ENCODE measurements at places on chromosomes 6 and 20.

GRCh38 chr20:14288341-14289330, 48.8 kb downstream of the FLRT3 start:
- DNase-seq = no peak

DNA sequence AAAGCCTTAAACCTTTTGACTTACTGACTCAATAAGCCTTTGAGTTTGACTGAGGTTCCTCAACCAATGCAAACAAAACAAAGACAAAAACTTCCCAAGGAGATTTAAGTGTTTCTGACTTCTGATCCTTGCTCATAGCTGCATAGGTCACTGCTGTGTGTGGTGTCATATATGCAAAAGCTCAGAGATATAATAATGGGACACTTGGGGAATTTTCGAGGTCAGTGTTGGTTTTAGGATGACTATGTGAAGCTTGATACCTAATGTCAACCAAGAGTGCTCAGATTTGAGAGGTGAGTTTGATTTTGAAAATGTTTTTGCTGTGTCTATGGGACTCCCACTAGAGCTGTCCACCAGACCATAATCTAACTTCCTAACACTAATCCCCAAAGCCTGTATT, 26.2 kb downstream of the ZKSCAN8 start:
- DNase-seq = no peak

GRCh38 chr6:446418-447366, 55.1 kb downstream of the IRF4 start:
- no peak for DNase-seq

DNA sequence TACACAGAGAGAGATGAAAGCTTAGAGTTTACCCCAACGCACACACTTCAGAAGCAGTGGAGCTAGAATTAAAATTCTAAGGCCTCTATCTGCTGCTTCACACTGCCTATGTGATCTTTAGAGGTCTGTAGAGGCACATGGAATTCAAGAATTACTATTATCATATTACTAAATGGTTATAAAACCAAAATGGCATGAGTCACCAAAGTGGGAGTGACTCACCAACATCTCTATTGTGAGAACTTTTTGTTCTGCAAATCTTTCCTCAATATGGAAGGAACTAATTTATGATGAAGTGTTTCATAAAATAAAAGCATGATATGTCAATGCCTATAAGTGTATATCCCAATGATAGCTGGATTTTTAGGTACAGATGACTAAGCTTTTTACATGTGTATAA, 28.5 kb upstream of the TMEM244 start:
- no peak for DNase-seq

DNA sequence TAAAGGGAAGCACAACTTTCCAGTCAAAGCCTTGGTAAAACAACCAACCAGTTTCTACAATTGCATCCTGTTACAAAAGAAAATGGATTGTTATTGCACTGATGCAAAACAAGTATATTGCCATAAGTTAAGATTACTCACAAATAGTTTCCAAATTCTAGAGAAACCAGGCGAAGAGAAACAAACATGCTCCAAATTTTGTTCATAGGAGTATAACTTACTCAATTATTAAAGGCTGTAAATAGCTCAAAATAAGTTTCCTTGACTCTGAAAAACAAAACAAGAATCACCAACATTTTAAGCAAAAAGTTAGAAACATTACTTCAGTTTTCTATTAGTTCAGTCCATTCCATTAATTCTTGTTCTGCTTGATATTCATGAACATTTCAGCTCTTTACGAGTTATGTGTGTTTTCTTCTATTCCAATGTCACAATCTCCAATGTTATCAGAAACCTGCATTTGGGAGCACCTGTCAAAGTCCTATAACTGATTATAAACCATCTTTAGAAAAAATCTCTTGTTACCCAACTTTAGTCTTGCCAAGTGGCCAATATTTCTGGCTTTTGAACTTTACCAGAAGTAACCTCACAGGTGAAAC, 137.9 kb upstream of the THBS2 start:
- no peak for DNase-seq

- no peak for DNase-seq
Observed at GRCh38 chr6:99614430-99615186, 8.0 kb downstream of the PRDM13 start.

DNA sequence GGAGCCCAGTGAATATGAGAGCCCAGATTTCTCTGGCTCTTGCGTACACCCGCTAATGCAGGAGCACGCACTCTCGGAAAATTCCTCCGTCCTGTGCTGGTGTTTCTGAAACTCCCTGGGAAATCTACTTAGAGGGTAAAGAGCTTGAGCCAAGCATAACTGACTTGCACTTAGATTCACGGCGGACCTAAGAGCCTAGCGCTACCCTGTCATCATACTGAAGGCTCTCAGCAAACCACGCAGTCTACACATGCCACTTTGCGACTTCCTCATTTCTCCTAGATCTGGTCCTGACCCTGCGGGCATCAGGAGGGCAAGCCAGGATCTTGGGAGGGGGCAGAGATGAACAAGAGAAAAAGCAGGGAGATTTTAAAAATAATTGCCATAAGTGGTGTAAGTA, 324.7 kb downstream of the CD83 start:
- no peak for DNase-seq

DNA sequence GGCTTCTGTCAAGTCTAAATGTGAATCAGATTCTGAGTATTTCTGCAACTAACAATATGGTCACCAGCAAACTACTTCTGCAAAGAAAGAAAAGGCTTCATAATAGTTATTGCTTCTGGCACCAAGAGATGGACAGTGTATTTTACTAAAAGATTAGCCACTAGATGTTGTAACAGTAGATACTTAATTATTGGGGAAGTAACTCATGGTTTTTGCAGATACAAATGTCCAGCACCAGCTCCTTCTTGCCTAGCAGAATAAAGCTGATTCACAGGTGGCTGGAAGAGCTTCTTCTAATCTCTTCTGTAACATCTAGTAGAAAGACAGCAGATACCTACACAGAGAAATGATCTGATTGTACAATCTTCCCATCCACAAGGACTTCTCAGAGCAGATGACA, 21.2 kb downstream of the ATXN1 start:
- DNase-seq = no peak

DNA sequence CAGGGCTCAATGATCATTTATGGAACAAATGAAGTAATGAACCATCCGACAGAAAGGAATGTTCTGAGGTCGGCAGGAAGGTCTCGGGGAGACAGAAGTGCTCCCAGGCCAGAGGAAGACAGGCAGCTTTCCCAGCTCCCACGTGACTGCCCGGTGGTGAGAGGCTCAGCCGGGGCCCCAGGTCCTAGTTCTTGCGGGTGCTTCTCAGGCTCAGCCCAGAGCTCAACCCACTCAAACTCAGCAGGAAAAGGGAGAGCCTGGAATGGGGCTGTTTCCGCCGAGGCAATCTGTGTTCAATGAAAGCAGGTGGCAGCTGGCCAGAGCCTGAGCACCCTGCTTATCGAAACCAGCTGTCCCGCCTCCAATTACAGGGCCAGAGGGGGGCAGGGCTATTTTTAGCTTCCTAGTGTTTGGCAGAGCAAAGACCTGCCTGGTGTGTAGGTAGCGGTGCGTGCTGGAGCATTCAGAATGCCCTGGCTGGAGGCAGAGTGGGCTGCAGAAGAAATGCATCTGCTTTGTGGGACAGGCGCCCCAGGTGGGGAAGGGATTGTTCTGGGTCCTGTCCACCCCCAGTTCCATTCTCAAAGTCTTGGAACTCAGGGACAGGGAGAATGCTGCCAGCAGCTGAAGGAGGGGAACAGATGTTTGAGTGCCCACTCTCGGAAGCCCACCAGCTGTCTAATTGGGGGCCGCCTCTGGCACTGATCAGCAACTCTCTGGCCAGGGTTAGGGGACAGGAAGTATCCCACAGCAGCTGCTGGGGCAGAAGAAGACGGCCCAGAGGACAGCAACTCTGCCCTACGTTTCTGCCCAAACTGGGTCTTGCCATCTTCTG, 145.1 kb downstream of the PREX1 start:
- DNase-seq = peak; percentile 97

GRCh38 chr6:42260972-42261371, 43.3 kb upstream of the MRPS10 start:
- DNase-seq = peak; percentile 52

DNA sequence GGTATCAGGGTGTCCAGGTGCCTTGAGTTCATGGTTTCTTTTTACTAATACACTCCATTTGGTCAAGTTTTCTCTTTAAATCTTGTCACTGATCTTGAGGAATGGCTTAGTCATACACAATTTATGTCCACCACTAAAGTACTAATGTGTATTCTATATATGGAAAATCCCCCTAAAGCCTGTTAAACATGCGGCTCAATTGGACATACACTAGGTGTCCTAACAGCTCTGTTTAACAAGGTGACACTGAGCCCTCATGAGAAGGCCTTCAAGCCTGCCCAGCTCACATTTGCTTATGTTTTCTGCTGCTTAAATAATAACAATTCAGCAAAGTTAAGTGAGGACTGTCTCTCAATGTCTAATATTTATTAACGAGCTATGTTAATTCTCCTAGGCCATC, 31.5 kb downstream of the PDE7B start:
- no peak for DNase-seq

DNA sequence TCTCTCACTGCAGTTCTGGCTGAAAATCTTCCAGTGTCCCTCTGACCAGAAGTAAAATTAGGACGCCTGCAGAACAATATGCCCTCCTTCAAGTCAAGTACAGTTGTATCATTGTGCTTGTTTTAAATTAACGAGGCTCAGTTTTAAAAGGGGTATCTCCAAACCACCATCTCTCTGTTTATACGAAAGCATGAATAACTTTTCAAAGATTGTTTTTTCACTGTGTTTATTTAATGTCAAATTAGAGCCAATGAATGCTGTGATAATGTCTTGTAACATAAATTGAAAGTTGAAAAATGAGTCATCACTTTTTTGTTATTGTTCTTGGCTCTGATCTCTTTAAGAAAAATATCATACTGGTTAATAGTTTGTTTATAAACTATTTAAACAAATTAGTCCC, 230.7 kb upstream of the THEMIS start:
- no peak for DNase-seq

GRCh38 chr20:48238781-48239180, 453.5 kb upstream of the SULF2 start:
- DNase-seq = no peak

DNA sequence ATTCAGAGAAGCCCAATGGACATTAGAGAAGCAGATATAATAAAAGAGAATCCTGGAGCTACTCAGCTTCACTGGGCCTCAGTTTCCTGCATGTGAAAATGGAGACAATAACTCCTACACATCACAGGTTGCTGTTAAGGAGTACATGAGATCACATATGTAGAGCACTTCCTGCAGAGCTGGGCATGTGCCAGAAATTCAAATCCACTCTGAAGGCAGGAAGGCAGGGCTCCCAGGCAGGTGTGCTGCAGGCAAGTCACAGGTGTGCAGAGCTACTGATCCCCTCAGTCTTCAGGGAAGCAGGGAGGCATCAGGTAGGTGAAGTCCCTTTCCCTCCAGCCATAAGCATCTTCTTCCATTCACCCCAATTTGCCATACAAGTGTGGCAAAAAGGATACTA, 48.0 kb downstream of the DST start:
- no peak for DNase-seq

DNA sequence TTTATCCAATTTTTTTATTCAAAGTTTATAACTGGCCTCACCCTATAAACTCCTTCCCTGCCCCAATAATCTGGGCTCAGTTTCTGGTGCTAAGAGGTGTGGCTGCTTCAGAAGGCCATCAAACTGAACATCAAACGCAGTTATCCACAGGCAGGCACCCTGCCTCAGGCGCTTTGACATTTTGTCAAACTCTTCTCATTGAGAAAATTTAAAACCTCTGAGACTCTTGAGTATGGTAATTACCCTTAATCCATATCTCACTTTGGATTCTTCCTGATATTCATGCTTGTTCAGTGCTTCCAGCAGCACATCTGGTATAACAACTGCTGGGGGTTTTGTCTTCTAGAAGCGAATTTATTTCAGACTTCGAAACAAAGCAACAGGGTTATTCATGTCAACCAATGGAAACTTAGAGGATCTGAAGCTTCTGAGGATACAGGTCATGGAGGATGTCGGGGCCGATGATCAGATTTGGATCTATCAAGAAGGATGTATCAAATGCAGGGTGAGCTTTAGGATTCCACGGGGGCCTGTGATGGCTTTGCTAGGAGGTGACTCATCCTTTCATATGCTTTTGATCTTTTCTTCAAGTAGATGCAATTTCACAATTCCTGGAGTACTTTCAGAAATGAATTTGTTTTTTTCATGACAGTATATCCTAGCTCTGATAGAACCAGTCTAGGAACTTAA, 68.2 kb downstream of the RTN4IP1 start:
- no peak for DNase-seq

- no peak for DNase-seq
Observed at GRCh38 chr6:54087721-54088120, 23.5 kb upstream of the MLIP start.

- DNase-seq = no peak
Observed at GRCh38 chr6:31339210-31339609, 17.8 kb downstream of the HLA-B start.

GRCh38 chr6:109606359-109606758, 84.6 kb downstream of the AK9 start:
- no peak for DNase-seq

DNA sequence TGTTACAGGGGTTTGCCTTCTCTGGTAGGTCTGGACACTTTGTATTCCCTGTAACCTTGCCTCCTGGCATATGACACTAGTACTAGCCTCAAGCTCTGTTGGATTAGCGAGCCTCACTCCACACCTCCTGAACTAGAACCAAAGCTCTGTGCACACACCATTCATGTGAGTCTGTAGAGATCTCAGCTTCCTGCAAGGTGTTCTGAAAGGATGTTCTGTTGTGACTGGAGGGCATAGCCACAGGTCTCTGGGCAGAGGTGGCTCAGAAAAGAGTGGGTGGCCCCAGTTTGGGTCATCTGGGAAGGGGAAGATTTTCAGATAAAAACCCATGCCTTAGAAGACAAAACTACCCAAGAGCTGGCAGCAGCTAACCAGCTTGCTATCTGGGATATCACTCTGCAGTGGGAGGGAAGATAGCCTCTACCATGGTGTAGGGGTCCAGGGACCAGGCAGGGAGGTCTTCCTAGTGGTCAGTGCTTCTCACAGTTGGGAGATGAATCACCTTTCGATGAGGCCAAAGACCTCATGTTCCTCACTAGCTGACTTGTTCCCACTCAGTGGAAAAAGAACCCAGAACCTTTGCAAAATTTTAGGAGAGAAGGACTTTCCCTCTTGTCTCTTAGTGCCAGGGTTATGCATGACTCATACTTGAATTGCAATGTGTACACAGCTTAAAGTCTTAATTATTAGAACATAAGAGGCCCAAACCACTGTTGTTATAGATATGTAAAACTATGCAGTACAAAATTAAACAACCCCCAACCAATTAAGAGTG, 41.4 kb downstream of the HLA-F start:
- DNase-seq = no peak

DNA sequence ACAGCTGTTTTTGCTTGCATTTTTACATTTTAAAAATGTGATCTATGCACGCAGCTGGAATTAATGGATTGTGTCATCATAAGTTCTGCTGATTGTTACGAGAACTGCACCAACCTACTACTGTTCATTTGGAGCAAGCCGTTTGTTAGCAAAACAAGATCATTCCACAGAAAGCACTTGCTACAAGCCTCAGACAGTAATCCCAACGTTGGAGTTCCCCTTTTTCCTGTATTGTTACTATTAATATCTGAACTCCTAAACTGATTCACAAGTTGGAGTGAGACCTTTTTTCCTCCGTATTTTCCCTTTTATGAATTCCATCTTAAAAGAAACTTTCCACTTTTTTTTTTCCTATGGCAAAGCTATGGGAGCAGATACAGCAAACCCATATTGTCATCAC, 3.5 kb downstream of the TENT5A start:
- no peak for DNase-seq

- no peak for DNase-seq
Observed at GRCh38 chr20:31815408-31816188, 3.6 kb upstream of the MYLK2 start.

- DNase-seq = no peak
Observed at GRCh38 chr20:2460752-2461424, 9.7 kb downstream of the SNRPB start.

GRCh38 chr6:137950581-137950980, 83.5 kb downstream of the TNFAIP3 start:
- DNase-seq = no peak
